CD4-positive, alpha-beta T cell (primary cell): ENCODE measurements at places on chromosomes 2 and 18. TPM values are rescaled to one million over a fixed set of nuclear protein-coding genes. Genes with fewer than 3 reads are reported as not detected.

GRCh38 chr2:8517850-8518498 is 163.9 kb upstream of the ID2 start:
- DNase-seq: no peak
- no peak overlapping the region for H3K27ac ChIP-seq
- H3K4me1 ChIP-seq: peaks cover 61% of the 10 kb centered on the region
- H3K36me3 ChIP-seq: no peaks in the 10 kb centered on the region

Gene GPAT2
- 2.0 TPM for total RNA-seq

GRCh38 chr2:125125902-125126301 is 1100.8 kb downstream of the CNTNAP5 start:
- DNase-seq: no peak
- H3K27ac ChIP-seq: no peak overlapping the region
- H3K4me3 ChIP-seq: no peak overlapping the region
- H3K36me3 ChIP-seq: no peaks in the 10 kb centered on the region
- no peaks in the 10 kb centered on the region for H3K27me3 ChIP-seq

GRCh38 chr2:75064691-75065396 is 106.4 kb downstream of the POLE4 start:
- no peaks in the 10 kb centered on the region for H3K27me3 ChIP-seq
- H3K36me3 ChIP-seq: no peaks in the 10 kb centered on the region
- H3K4me3 ChIP-seq: no peak overlapping the region

Gene TP53I3
- total RNA-seq: 0.30 TPM

GRCh38 chr2:172052000-172052983 is 33.0 kb upstream of the DLX1 start:
- H3K27me3 ChIP-seq: no peaks in the 10 kb centered on the region
- no peak overlapping the region for H3K4me3 ChIP-seq
- H3K4me1 ChIP-seq: no peaks in the 10 kb centered on the region
- DNase-seq: no peak
- no peaks in the 10 kb centered on the region for H3K36me3 ChIP-seq

DNA sequence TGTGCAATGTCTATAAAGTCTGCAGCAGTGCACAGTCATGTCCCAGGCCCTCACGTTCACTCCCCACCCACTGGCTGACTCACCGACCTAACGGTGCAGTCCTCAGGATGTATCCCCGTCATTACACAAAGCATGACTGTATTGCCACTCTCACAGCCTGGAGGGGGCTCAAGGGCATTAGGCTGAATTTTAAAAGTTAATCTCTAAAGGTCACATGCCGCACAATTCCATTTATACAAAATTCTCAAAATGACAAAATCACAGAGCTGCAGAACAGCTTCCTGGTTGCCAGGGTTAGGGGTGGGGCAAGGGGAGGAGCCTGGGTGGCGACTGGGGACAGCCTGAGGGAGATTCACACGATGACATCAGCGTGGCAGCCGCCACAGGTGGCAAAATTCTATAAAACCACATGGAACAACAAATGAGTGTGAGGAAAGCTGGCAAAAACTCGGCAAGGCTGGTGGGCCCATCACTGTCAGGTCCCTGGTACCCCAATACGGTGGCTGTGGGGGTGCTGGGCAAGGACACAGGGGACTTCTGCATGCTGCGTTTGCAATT is 97.6 kb downstream of the NDUFA10 start:
- peaks cover 11% of the 10 kb centered on the region for H3K4me1 ChIP-seq
- H3K36me3 ChIP-seq: no peaks in the 10 kb centered on the region
- H3K27me3 ChIP-seq: no peaks in the 10 kb centered on the region
- H3K27ac ChIP-seq: no peak overlapping the region
- peak; percentile 86 for DNase-seq
